Cortex of kidney (tissue), 1 donor: ENCODE measurements at places on chromosomes 12 and 14.

DNA sequence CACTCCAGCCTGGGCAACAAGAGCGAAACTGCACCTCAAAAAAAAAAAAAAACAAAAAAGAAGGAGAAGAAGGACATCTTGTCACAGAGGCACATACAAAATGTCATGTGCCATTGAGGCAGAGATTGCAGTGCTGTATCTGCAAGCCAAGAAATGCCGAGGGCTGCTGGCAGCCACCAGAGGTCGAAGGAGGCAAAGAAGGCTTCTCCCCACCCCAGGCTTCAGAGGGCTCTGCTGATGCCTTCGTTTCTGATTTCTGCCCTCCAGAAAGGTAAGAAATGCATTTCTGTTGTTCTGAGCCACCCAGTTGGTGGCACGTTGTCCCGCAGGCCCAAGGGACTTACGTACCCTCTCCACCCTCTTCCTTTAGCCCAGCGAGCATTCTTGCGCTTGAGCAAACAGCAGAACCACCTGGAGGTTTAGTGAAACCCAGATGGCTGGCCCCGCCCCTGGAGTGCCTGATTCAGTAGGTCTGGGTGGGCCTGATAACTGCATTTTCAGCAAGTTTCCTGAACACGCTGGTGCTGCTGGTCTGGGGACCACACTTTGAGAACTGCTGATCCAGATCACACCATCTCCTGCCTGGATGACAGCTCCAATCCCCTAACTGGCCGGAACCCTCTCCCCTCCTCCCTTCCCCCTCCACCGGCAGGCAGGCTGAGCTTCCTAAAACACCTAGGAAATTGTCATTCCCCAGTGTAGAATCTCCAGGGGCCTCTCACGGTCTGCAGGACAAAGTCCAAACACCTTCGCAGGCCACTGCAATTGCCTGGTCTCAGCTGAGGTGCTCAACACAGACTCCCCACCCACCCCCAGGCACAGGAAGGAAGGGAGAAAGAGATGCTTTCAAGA is 21.1 kb upstream of the SCARB1 start:
- DNase-seq: no peak

DNA sequence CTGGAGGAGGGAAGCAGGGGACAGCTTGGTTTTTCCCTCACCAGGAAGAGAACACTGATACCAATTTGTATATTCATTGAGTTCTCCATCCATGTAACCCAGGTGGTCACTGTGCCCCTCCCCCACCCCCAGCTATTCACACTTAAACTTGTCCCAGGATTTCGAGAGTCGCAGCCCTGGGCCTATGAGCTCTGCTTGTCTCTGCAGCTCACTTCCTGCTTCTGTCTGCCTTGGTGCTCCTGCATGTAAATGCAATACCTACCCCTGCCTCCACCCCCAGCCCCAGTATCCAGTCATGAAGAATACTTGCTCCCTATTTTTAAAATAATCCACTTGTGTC is 452.2 kb downstream of the BCL11B start:
- no peak for DNase-seq

DNA sequence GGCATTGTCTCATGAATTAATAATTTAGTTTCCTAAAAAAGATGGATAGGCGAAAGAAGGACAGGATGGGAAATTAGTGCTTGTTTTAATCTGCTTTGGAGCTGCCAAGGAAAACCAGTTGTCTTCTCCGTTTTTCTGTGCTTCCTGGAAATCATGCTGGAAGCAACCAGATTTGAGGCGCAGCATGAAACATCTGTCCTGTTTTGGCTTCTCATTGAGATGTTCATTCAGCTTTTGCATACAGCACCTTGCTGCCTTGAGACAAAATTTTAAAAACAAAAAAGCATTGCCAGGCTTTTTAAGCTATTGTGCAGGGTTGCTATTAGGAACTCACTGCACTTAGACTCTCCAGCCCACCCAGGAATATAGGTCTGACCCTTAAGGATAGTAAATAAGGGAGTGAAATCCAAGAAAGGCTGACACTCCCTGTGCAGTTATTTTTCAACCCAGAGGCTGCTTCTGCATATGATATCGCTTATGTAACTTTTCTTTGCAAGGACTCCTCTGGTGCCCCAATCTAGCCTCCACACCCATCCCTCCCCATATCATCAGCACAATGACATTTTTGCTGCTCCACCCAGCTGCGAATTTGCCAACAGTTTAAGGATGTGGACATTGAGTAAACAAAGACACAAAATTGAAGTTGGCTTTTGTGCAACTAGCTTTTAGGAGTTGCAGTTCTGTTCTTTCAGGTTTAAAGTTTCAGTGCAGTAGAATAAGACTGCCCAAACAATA is 46.9 kb upstream of the MDM1 start:
- DNase-seq: no peak

DNA sequence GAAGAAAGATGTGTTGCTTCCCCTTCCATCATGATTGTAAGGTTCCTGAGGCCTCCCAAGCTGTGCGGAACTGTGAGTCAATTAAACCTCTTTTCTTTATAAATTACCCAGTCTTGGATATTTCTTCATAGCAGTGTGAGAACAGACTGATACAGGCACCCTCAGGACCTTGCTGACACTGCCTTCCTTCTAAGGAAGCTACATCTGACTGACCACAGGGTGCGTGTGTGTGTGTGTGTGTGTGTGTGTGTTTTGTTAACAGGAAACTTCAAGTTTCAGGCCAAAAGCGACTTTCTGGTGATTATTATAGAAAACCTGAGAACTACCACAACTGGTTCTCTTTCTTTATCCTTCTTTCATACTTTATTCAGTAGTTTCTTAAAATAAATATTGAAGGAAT is 149.0 kb downstream of the CAPZA3 start:
- no peak for DNase-seq

DNA sequence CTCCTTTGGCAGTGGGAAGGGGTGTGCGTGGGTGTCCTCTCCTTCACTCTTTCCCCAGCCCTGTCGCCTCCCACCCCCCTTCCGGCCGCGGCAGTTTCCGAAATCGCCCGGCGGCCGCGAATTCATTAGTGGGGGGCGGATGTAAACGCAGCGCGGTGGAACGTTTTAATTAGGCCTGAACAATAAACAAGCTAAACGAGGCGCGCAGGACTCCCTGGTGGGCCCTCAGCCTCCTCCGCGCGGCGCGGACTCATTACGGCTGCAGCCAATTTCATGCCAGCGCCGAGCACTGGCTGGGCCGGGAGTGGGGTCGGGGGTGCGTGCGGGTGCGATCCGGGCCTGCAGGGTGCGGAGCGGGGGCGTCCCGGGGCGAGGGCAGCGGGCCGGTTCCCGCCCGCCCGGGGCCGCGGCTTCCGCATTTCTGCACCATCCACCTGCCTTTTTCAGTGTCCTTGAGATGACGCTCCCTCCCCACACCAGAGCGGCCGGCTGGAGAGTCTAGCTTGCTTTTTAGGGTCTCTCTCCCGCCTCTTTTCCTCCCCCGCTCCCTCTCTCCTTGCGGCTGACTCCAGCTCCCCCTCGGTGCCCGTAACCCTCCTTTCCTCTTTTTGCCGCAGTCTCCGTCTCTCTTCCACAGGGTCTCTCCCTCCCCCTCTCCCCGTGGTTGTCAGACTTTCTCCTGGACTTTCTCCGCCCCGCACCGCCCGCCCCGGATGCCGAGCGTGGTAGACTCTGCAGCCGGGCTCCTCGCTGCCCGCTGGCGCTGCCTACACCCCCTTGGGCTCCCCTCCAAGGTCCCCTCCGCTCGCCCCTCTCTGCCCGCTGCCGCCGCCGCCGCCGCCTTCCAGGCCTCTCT is at the start of gene CISTR:
CISTR (minus strand) TSS at position 644 of the 856 bp plus-strand sequence.
- no peak for DNase-seq

DNA sequence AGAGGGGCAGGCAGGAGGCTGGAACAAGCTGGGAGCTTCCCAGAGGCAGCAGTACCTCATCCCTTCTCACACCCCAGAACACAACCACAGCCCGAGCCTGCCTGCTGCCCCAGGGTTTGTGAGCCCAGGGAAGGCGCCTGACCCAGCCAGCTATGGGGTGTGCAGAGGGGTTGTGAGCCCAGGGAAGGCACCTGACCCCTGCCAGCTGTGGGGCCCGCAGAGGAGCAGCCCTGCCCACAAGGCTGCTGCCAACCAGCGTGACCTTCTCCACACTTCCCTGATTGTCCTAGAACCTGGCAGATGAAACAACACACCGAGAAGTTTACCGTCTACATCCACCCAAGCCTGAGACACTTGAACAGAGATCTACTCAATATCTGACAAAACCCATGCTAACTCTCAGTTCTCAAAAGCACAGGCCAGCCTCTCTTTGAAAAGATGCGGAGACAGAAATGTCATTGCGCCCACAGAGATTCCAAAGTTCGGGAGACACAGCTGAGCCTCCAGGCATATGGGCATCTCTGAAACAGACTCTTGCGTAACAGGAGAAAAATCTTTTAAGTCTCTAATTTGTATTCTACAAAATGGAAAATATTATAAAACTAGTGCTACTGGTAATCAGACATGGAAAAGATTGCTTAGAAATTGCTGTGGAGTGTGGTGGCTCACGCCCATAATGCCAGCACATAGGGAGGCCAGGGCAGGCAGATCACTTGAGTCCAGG is 47.3 kb downstream of the SFSWAP start:
- no peak for DNase-seq

GRCh38 chr12:3081091-3081490 is 3.9 kb downstream of the TSPAN9 start:
- DNase-seq: no peak

GRCh38 chr12:75670216-75670615 is 158.8 kb upstream of the KRR1 start:
- no peak for DNase-seq

- no peak for DNase-seq
These were observed 15.7 kb upstream of the FBRSL1 start for GRCh38 chr12:132474237-132474741.

DNA sequence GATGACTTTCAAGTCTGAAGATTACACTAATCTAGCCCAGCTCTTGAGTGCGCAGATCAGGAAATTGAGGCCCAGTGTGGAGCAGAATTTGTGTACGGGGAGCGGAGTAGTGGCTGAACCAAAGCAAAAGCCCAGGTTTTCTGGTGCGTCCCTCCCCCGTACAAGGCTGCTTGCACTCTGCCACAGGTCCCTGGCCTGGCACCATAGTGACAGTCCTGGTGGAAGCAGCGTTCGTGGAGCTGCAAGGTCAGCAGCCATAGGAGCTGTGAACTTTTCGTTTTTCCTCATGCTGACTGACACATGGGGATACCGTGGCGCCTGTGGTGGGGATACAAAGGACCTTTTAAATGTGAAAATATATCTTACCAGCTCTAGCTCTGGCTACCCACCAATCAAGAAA is 1.7 kb downstream of the EVL start:
- DNase-seq: no peak

DNA sequence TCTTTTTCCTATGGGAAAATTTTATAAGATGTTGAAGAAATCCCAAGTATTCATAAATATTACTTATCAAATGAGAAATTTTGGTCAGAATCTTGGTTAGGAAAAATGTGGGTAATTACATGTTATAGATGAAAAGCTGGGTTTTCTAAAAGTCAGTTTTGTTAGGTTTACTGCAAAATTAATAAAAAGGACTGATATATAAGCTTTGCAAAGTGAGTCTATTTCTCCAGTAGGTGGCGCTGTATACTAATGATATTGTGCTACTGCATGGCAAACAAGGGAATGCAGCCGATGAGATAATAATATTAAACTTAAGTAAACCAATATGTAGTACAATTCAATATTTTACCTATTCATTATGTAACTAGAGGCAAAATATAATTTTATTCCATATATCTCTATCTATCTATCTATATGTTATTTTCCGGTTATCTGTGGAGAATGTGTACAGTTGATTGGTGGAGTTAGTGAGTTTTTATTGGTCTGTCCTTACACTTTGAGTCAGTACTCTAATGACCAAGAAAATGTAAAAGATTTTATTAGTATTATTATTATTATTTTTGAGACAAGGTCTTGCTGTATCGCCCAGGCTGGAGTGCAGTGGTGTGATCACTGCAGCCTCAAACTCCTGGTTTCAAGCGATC is 32.9 kb downstream of the MIPOL1 start:
- DNase-seq: no peak

DNA sequence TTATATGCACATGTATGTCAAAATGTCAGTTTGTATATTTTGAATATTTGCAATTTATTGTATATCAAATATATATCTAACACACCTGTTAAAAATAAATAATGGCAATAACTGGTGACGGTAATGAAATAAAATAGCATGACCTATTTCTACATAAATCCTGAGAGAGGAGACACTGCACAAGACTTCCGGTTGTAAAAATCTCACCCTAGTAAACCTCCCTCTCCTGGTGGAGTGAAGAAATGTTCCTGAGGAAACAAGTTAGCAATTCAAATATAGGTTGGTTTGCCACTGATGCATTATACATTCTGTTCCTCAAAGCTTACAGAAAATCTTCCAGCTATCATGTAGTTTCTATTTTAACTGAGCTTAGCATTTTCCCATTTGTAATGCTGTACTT is 166.1 kb upstream of the SYT10 start:
- DNase-seq: no peak

DNA sequence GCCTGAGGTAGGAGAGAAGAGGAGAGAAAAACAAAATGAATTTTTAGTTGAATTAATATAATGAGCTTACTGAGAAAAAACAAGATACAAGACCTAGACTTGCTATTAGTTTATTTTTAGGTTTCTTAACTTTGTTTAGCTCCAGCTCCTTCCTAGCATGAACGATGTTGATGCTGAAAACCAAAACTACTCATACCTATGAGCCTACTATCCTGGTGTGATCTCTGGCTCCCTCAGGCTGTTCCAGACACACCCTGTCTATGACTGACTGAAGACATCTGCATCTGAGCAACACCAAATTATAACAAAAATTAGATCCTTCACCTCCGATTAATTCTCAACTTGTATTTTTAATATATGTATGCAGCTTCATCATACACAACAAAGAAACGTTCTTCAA is 190.4 kb downstream of the SLC5A8 start:
- DNase-seq: no peak

- no peak for DNase-seq
These were observed 27.7 kb downstream of the PPP1R13B start for GRCh38 chr14:103819503-103820307.

DNA sequence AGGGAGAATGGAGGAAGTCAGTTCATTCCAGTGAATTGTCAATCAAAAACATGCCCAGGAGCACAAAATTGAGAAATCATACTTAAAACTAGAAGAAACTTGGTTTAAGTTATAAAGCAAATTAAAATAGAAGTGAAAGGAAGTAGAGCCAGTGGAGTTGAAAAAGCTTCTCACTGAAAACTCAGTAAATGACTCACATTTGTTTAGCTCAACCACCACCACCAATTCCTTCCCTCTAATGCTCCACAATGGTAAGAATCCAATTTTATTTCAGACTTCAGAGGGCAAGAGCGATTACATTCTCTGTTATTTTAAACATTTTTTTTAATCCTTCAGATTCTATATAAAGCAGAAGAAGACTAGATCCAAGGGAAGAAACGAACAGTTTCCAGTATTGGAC is 19.4 kb downstream of the UTP20 start:
- no peak for DNase-seq

GRCh38 chr12:110744151-110744571 is 1.5 kb upstream of the PPP1CC start:
- DNase-seq: no peak
